ENCODE measurements at places on chromosomes 3 and 15.
A peak's percentile ranks its signal among the peaks of the same experiment; 100 is the strongest.

DNA sequence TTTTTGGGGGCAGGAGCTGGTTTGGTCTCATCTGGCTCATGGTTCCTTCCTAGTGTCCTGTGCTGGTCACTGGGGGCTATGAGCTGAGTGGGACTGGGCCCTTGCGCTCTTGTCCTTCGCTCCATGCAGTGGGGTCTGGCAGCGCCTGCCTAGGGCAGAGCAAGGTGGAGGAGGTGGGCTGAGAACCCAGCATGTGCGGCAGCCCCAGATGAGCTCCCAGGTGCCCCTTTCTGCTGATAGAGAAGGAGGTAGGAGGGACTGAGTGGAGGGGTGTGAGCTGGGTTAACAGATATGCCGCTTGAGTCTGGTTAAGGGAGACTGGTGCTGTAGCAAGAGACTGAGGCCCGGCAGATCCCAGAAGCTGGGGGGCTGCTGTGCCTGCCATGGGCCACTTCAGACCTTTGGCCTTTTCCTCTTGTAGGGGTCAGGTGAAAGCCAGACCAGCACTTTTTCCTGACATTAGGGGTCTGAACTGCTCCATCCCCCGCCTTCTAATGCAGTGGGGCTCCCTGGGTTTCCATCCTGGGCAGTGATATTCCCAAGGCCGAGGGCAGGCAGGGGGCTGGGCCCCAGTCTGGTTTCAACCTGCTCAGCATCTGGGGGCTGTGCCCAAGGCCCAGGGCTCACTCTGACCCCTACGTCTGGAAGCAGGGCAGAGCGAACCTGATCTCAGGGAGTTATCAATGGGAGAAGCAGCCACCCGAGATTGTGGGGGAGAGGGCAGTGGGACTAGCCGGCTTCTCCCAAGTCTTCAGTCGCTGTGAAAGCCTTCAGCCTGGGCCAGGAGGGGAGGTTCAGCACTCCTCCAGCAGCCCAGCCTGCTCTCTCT, 62.9 kb upstream of the PRR23C start:
- no peak for DNase-seq

- no peak for DNase-seq
These were observed 65.9 kb downstream of the RPL22L1 start for GRCh38 chr3:170804078-170804477.

GRCh38 chr15:80482696-80483095, 78.5 kb downstream of the ARNT2 start:
- no peak for DNase-seq

- DNase-seq: no peak
These were observed 364.5 kb upstream of the EPHA3 start for GRCh38 chr3:88742674-88743507.

- no peak for DNase-seq
These were observed 81.2 kb downstream of the PLCH1 start for GRCh38 chr3:155663467-155664212.

- DNase-seq: no peak
These were observed 5.5 kb upstream of the CD200 start for GRCh38 chr3:112327371-112327951.

- DNase-seq: no peak
These were observed 212.3 kb downstream of the FGF12 start for GRCh38 chr3:192514754-192515663.

GRCh38 chr3:294581-294980, 98.0 kb downstream of the CHL1 start:
- DNase-seq: no peak

GRCh38 chr3:58167431-58168351, 43.1 kb downstream of the DNASE1L3 start:
- DNase-seq: peak; percentile 55

DNA sequence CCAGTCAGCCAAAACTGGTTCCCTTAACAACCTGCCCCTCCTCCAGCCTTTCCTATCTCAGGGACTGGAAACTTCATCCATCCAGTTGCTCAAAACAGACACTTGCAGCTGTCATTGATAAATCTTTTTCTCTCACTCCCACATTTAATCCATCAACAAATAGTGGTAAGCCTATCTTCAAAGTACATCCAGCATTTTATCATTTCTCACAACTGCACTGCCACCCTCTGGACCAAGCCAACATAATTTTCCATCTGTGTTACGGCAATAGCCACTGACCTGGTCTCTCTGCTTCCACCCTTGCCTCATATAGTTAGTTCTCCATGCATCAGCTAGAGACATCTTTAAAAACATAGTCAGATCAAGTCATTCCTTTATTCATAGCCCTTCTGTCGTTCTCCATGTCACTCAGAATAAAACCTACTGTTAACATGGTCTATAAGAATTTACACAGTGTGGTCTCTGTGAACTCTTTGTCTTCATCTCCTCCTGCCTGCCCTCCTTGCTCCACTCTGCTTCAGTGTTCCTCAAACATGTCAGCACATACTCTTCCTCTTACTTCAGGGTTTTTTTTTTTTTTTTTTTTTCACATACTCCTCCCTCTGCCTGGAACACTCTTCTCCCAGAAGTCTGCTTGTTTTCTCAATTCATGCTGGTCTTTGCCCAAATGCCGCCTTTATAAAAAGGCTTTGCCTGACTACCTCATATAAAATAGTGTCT, 102.5 kb upstream of the COL6A5 start:
- no peak for DNase-seq

DNA sequence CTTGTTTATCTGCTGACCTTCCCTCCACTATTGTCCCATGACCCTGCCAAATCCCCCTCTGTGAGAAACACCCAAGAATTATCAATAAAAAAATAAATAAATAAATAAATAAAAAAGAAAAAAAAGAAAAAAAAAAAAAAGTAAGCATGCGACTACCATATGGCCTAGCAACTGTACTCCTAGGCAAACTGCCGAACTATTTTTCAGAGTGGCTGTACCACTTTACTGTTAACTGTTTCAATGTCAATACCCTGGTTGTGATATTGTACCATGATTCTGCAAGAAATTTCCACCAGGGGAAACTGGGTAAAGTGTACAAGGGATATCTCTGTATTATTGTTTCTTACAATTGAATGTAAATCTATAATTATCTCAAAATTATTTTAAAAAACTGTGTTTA, 41.3 kb upstream of the MAP4 start:
- DNase-seq: no peak

GRCh38 chr3:186209810-186210752, 101.2 kb upstream of the ETV5 start:
- no peak for DNase-seq

DNA sequence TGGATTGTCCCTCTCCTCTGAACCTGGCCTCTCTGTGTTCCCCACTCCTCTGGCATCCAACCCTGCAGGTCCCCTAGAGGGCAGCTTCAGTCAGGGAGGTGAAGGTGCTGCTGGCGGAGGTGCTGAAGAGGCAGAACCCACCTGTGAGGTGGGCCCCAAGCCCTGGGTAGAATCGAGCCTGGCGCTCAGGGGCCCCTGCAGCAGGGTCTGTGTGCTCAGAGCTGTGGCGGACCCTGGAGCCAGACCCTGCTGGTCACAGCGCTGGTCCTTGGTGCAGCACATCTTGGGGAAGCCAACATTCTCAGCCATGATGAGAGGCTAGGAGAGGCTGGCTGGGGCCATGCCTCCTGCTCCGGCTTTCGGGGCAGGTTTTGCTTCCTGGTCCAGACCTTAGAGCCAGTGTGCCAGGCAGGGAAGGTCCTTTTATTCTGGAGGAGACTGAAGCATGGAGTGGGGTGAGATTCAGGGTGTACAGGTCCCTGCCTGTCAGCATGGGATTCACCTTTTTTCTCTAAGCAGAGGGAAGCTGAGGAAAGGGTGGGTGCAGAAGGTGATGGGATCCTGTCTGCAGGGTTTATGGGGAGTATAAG, 54.7 kb upstream of the TAMM41 start:
- no peak for DNase-seq

GRCh38 chr3:187935623-187936156, 190.4 kb upstream of the BCL6 start:
- no peak for DNase-seq

- no peak for DNase-seq
These were observed 19.5 kb upstream of the CMTM7 start for GRCh38 chr3:32372213-32372490.

GRCh38 chr3:113927556-113927955, 20.3 kb upstream of the ZDHHC23 start:
- DNase-seq: no peak

DNA sequence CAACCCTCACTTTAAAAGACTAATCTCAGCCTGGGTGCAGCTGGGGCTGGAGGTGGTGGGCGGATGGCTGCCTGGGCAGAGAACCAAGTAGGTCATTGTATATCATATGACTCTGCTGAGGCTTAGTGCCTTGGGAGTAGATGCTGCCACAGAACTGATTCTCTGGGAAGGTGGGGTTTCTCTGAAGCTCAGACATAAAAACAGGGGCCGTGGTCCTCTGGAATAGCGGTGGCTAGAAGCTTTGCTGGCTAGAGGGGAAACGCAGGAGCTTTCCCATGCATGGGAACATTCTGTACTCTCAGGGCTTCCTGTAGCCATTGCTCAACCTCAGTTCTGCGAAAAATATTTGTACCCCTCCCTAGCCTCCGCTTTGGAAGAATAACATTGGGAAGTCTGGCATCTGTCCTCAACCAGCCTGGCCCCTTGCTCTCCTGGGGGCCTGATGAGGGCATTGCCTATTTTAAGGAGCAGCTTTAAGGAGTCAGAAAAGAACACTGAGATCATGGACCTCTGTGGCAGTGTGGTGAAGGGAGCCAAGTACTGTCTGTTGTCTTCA, 14.7 kb downstream of the TIMP4 start:
- DNase-seq: no peak

GRCh38 chr15:62275831-62276230, 110.7 kb upstream of the C2CD4B start:
- no peak for DNase-seq

GRCh38 chr3:196274585-196274984, 12.9 kb downstream of the PCYT1A start:
- DNase-seq: peak; percentile 73

DNA sequence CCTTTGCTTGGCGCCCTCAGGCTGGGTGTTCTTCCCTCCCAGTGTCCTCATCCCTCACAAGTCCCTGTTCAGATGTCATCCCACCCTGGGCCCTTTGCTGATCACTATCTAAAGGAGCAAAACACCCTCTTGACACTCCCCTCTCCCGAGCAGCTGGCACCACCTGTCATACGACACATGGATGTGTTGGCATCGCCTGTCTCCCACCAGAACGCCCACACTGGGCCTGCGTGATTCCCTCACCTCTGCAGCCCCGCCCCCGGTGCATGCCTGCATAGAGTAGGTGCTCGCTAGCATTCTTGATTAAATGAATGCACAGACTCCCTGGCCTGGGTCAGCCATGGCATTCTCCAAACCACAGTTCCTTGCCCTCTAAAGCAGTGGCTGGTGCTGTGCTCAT, 75.8 kb downstream of the DNAJB8 start:
- DNase-seq: no peak

DNA sequence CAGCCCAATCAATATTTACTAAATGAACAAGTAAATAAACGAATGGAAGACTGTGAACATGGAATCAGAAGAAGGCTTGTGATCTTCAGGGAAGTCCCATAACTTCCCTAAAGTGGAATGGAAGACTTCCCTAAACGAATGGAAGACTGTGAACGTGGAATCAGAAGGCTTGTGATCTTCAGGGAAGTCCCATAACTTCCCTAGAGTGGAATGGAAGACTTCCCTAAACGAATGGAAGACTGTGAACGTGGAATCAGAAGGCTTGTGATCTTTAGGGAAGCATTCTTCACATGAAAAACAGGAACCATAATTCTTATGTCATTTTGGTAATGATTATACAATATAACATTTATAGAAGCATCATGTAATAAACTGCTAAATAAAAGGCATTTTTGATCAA, 38.8 kb downstream of the EOGT start:
- no peak for DNase-seq

DNA sequence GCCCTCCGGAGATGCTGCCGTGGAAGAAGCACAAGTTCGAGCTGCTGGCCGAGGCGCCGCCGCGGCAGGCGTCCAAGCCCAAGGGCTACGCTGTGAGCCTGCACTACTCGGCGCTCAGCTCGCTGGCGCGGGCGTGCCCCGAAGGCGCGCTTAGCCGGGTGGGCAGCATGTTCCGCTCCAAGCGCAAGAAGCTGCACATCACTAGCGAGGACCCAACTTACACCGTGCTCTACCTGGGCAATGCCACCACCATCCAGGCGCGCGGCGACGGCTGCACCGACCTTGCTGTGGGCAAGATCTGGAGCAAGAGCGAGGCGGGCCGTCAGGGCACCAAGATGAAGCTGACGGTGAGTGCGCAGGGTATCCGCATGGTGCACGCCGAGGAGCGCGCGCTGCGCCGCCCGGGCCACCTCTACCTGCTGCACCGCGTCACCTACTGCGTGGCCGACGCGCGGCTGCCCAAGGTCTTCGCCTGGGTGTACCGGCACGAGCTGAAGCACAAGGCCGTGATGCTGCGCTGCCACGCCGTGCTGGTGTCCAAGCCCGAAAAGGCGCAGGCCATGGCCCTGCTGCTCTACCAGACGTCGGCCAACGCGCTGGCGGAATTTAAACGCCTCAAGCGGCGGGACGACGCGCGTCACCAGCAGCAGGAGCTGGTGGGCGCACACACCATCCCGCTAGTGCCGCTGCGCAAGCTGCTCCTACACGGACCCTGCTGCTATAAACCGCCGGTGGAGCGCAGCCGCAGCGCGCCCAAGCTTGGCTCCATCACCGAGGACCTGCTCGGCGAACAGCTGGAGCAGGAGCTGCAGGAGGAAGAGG, 1.3 kb downstream of the FAM43A start:
- peak; percentile 6 for DNase-seq

- no peak for DNase-seq
These were observed 47.0 kb upstream of the ACKR4 start for GRCh38 chr3:132549890-132550578.

GRCh38 chr3:196406811-196407470, 25.3 kb downstream of the UBXN7 start:
- no peak for DNase-seq

- no peak for DNase-seq
These were observed 20.8 kb downstream of the TCF12 start for GRCh38 chr15:56939257-56939656.

- peak; percentile 11 for DNase-seq
These were observed 589 bp downstream of the HERC1 start for GRCh38 chr15:63833021-63833696.

DNA sequence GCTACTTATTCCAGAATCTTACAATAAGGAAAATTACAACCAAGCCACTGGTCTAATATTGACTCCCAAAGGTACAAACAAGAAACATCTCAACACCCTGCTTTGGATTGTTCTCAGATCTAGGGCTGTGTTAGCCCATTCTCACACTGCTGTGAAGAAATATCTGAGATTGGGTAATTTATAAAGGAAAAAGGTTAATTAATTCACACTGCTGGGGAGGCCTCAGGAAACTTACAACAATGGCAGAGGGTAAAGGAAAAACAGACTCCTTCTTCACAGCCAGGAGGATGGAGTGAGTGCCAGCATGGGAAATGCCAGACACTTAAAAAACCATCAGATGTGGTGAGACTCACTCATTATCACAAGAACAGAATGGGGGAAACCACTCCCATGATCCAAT, 208.3 kb downstream of the ULK4 start:
- no peak for DNase-seq
